ENCODE measurements at places on chromosomes 6 and 20.

GRCh38 chr6:18031680-18032256 is 44.3 kb upstream of the KIF13A start:
- no peak for DNase-seq

DNA sequence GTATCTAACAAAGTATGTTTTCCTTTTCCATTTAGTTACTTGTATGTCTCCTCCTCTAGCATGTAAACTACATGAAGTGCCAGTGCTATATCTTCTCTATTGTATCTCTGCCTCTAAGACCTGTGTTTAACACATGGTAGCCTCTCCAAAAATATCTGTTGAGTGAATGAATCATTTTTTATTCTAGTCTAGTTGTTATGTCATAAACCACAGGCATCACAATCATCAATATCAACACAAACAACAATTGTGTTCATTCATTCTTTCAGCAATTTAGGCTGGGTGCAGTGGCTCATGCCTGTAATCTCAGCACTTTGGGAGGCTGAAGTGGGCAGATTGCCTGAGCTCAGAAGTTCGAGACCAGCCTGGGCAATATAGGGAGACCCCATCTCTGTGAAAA is 111.6 kb upstream of the EYA4 start:
- DNase-seq, result no peak

DNA sequence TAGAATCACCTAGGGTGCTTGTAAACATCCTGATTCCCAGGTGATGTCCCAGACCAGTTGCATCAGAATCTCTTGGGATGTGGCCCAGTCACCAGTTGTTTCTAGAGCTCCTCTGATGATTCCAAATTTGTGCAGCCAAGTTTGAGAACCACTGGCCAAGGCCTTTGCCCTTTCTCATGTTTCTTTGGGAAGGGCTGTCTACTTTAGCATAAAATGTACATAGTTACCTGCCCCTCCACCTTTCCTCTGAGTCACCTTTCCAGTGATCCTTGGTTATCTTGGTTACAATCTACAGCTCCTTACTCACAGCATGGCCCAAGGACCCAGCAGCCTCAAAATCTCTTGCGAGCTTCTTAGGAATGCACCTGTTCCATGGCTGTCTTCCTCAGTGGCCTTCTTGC is 266.4 kb upstream of the PRND start:
- DNase-seq, result no peak

GRCh38 chr6:84467296-84467695 is 239.9 kb upstream of the CEP162 start:
- DNase-seq, result no peak

DNA sequence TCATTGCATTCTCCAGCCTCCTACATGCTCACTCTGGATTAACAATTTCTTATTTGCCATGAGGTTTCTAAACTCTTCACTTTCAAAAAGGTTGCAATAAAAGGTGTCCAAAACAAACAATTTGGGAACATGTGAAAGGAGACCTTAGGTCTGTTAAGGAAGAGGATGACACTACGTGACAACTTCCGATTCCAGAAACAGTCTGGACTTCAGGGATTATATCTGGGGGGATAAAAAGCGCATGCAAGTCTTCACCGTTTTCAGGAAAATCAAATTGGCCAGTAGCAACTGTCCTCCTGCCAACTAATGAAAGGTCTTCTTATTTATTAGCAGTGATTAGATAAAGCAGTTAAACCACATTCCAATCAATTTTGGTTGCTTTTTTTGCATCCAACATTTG is 1.8 kb downstream of the ZDHHC14 start:
- no peak for DNase-seq

DNA sequence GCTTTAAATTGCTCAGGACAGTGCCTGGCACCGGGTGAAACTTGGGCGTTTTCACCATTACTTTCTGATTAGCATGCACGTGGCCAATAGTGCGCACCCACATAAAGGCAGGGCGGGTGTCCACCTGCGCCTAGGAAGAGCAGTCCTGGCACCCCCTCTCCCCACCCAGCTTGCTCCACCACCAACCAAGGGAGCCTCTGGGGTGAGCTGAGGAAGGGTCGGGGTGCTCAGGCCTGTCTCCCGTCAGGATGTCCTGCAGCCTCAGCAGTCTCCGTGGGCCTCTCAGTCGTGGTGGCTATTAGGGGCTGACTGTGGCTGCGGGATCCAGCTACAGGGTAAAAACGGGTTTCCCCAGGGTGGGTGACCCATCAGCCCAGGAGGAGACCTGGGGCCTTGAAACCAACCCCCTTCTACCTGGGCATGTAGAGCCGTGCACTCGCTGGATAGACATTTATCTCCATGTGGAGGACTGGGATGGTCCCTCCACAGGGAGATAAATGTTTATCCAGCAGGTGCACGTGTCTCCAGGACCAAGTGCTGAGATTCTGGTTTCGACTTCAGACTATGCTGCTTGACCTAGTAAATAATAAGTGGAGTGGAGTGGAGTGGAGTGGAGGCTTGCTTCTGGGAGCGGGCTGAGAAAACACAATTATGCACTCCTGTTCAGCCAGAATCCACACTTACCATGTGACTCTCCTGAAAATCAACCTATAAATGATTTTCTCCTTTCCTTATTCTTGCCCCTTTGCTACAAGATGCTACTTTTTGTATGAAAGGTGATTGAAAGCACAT is 91.1 kb downstream of the ZDHHC14 start:
- DNase-seq, result no peak

- DNase-seq, result no peak
Measured at GRCh38 chr20:6044115-6044514, 9.7 kb downstream of the LRRN4 start.

DNA sequence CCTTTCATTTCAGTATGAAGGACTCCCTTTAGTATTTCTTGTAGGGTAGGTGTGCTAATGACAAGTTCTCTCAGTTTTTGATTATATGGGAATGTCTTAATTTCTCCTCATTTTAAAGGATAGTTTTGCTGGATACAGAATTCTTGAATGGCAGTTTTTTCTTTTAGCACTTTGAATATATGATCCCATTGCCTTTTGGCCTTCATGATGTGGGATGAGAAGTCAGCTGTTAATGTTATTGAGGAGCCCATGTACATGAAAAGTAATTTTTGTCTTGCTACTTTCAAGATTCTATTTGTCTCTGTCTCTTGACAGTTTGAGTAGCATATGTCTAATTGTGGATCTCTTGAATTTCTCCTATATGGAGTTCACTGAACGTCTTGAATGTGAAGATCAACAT is 30.9 kb downstream of the RSPH3 start:
- DNase-seq, result no peak

GRCh38 chr20:61742097-61742825 is 323.4 kb downstream of the TAF4 start:
- no peak for DNase-seq

DNA sequence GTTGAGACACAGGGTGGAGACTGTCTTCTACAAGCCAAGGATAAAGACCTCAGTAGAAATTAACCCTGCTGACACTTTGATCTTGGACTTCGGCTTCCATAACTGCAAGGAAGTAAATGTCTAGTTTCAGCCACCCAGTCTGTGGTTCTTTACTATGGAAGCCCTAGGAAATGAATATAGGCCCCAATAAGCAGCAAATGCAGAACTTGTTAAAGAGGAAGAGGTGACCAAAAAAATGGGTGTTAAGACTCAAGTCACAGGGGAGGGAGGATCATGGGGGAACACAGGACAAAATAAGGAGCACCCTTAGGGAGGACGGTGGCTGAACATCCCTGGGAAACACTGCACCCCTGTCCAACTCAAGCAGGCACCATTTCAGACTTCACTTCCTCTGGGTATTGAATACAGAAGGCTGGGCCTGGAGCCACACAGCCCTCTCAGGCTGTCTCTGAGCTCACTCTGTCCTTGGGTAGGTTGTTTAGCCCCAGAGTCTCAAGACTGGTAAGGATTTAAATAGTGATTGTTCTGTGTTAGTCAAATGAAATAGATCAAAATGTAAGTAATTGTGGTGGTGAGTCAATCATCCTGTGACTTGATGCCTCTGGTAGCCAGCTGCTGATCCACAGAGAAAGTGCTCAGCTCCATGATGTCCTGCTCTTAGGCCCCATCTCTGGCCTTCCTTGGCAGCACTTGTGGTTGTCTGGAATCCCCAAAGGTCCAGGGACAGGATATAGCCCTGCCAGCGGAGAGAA is 30.5 kb upstream of the SIRPD start:
- DNase-seq, result no peak

DNA sequence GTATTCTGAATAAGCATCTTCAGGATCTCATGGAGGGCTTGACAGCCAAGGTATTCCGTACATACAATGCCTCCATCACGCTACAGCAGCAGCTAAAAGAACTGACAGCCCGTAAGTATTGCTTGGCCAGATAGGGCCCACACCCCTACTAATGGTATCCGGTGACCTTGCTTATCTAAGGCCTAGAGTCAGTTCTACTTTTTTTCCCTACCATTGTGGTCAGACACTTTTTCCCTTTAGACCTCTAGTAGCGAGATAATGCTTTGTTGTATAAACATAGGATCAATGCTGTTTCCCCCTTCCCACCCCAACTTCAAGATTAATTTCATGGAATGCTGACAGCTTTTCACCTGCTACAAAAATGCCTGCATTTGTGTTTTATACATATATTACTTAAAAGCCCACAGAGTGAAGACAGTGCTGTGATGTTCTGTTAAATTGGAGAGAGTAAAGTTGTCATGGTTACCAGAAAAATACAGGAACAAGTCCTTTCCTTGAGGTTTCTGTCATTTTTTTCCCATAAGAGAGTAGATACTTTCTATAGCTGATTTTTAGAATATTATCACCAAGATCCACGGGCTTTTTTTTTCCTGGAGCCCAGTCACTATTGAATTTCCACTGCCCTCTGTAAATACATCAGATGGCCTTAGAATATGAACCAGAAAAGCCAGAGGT is 20.9 kb upstream of the PLCG1 start:
- no peak for DNase-seq

DNA sequence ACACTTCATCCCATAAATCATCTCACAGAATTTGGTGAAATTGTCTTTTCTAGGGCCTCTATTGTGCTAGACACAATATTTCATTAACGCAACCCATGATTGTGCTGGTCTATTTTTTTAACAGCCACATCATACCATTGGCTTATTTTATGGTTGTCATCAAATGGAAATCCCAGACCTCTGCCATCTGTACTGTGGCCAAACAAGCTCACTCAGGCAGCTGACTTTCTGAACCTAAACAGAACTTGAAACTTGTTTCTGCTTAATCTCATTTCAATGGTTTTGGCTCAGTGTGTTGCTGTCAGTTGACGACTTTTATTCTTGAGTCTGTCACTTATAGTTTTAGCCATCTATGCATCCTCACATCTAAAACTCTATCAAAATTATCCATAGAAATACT is 111.8 kb downstream of the HAO1 start:
- no peak for DNase-seq

DNA sequence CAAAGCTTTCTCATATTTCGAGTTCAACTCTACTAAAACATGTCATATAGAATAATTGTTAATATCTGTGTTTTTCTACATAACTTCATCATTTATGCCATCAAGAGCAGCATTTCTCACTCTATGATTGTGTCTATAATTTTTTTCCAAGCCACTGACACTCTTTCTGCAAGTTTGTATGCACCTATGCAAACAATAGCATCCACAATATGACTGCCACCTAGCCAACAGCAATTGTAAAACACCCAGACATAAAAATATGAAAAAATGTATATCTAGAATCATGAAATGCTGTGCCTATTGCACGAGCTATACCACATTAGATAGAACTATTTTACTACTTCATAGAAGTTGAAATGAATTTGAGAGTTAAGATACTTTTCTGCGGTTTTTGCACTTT is 286.5 kb upstream of the MARCKS start:
- DNase-seq, result no peak

DNA sequence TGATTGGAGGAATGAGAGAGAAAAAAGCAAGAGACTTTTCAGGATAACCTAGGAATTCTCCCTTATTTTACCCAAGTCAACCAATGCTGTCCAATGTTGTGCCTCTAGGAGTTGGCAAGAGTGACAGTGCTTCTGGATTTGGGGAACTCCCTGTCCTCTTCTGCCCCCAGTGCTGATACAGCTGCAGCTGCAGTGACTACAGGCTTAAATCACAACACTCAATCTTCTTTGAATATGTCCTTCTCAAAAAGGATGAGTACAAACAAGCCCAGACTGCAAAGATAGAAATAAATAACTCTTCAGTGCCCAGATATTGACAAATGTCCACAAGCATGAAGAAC is 141.0 kb upstream of the COL21A1 start:
- no peak for DNase-seq

DNA sequence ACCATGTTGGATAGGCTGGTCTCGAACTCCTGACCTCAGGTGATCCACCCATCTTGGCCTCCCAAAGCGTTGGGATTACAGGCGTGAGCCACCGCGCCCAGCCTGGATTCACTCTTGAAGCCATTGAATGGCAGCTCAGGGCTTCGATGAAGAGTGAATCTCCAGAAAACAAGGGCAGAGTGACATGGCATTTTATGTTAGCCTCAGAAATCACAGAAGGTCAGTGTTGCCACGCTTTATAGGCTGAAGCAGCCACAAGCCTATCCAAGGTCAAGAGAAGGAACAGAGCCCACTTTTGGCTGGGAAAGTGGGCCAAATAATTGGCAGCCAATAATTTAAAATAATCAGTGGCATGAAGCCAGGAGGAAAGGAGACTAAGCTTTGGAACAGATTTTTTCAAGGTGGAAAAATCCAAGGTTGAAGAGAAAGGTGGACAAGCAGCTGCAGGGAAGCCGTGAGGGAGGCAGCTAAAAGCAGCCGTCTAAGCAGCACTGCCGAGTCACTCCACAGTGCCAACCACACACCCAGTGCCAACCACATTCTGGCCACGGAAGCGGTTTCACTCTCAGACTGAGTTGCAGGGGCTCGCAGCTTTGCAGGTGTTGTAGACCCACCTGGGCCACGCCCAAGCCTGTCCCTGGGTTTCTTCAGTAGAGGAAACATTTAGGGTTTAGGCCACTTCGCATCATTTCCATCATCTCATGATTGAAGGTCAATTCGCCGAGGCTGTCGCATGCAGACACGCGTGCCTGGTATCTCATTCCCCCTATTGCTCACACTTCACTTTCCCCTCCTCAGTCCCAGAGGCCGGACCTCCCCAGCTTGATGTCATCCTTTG is 17.4 kb upstream of the AVP start:
- DNase-seq, result no peak
